ENCODE measurements at places on chromosomes 1 and 21.

DNA sequence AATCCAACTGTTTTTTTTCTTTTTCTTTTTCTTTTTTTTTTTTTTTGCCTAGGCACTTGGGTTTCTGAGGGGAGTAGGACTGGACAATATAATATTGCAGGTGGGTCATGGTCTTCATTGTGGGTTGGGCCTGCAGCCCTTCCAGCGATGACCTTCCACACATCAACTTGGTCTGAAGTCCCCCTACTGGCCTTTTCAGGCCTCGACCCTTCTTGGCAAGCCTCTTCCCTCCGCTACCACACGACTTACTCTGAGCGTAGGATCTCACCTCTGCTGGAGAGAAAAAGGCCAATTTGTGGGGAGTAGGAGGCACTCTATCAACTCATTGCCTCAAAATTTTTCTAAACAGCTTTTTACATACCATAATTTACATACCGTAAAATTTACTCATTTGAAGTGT is 51.1 kb upstream of the GRIK3 start:
- no peak for DNase-seq

GRCh38 chr1:63950023-63950422 is 176.2 kb downstream of the ROR1 start:
- DNase-seq = no peak

DNA sequence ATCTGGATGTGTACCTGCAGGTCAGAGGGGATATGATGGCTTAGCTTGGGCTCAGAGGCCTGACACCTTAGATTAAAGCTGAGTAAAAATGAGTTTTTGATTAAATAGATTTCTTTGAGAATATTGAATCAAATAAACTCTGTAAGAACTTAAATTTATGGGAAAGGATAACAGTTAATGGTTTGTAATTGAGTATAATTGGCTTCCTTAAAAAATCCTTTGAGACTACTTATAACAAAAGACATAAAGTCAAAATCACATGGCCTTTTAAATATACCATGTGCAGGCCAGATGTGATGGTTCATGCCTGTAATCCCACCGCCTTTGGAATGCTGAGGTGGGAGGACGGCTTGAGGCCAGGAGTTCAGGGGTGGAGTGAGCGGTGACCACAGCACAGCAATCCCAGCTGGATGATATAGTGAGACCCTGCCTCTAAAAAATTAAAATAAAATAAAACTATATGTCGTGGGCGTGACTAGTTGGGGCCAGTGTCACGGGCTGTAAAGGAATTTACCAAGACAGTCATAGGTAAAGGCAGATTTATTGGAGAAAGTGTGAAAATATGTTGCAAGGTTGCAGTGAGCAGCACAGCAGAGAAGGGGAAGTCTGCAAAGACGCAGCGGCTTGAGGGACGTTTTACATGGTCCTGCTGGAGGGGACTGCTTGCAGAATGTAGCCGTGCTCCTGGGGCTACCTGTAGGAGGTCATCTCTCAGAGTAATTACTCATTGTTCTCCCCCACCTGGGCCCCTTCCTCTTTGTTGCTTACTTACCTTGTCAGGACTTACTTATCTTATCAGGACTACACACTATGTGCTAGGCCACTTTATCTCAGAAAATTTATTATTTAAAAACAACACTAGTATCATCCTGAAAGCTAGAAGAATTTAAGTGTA is 122.3 kb downstream of the ZMYM4 start:
- no peak for DNase-seq

GRCh38 chr1:209627027-209627731 is 25.0 kb downstream of the LAMB3 start:
- no peak for DNase-seq

GRCh38 chr1:17775796-17776195 is 20.7 kb downstream of the ACTL8 start:
- DNase-seq = no peak

GRCh38 chr1:4375812-4376211 is 278.6 kb upstream of the AJAP1 start:
- no peak for DNase-seq

- DNase-seq = no peak
Measured at GRCh38 chr1:204294357-204294756, 65.4 kb downstream of the PLEKHA6 start.

DNA sequence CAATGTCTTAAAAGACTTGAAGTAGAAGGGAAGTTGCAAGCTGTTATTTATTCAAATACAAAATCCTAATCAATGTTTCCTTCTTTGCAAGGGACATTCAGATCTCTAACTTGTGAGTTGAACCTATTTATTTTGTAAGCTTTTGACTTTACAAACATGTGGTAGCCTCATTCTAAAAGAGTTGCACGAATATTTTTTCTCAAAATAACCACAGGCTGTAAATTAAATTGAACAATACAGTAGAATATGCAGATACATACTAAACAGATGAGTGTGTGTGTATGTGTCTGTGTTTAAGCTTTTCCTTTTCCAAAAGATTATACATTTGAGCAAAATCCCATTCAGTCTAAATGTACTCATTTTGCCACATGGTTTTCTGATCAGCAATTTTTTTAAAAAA is 4.8 kb upstream of the DYNLT5 start:
- no peak for DNase-seq

GRCh38 chr1:165034136-165034809 is 322.2 kb downstream of the LMX1A start:
- no peak for DNase-seq

GRCh38 chr1:154154534-154155191 is at the start of gene NUP210L:
Gene NUP210L (minus strand): TSS chr1:154155073.
- no peak for DNase-seq

DNA sequence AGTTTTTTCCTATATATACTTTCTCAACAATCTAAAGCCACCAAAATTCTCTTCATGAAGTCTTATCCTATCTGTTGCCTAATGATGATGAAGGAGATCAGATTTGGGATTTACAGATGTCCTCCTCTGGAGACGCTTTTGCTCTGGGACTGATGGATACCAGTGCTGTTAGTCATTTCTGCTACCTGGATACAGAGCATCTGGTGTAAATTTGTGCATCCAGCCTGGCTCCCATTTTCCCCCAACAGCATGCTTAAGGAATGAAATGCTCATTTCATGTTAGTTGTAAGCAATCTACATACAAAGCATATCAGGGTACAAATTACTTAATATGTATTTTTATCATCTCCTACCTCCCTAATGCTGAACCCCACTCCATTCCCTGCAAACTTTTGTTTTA is 57.7 kb downstream of the HNRNPR start:
- no peak for DNase-seq

DNA sequence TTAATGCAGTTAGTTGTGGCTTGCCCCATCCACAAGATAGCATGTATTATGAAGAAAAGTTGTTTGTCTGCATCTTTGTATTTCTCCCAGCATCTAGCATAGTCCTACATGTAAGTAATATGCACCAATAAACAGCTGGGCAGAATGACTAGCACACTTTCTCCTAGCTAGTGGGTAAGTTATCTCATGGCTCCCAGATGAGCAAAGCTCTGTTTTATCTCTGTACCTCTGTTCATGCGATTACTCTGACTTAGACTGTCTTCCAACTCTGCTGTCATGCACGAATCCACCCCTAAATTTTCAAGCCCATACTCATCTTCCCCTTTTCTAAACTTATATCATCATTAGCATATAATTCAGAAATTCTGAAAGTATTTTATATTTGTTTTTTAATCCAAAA is 37.5 kb upstream of the KCTD3 start:
- DNase-seq = no peak

DNA sequence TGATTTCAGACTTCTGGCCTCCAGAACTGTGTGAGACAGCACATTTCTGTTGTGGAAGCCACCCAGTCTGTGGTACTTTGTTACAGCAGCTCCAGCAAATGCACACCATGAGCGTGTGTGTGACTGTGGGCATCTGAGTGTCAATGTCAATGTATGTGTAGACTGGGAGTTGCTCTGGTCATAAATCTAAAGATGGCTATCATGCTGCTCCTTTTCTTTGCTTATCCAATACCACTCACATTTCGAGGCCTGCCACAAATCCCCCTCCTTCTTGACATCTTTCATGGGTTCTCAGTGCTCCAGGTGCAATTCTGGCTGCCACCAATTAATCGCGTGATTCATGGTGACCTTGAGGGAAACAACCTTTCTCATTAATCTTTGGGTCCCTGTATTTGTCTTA is 141.2 kb downstream of the RWDD3 start:
- no peak for DNase-seq

DNA sequence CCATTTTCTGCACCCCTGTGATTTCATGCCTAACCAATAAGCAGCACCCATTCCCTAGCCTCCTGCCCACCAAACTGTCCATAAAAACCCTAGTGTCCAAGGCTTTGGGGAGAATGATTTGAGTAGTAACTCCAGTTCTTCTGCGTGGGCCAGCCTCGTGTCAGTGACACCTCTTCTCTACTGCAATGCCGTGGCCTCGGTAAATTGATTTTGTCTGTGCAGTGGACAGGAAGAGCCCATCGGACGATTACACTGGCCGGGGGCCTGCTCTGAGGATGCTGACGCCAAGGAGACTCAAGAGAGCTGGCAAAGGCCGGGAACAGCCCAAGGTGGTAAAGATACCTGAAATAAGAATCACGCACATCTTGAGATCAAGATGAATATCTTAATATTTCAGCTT is 29.3 kb downstream of the RSPH1 start:
- DNase-seq = no peak

DNA sequence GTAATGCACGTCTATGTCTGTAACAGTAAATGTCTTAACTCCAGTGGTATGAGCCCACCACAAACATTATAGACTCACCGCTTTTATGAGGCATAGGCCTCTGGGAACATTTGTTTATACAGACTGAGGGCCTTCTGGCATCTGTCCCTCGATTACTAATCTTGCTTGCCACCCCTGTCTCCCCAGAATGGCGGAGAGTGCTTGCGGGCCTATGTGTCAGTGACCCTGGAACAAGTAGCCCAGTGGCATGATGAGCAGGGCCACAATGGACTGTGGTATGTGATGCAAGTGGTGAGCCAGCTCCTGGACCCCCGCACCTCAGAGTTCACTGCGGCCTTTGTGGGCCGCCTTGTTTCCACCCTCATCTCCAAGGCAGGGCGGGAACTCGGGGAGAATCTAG is 18.3 kb upstream of the SHISA4 start:
- no peak for DNase-seq

DNA sequence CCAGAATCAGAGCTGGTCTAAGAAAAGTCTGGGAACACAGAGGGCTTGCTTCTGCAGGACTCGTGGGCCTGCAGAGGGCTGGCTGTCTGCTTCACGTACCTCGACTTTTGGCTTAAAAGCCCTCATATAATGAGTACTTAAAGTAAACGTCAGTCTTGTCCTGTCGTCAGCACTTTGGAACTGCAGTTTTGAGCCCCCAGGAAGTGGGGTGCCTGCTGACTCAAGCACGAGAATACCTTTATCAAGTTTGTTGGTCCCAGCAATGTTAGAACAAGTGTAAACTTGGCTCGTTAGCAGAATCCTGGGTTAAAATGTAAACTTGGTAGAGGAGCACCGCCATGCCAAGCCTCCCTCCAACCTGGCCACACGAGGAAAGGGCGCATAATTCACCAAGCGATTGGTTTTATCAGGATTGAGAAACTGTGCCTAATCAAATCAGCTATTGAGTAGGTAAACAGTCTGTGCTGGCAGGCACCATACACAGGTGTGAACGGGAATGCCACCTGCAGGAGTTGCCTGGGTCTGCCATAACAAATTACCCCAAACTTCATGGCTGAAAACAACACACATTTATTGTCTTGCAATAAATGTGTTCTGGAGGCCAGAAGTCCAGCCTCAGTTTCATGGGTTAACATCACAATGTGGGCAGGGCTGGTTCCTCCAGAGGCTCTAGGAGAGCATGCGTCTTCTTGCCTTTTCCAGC is 45.0 kb upstream of the FHAD1 start:
- no peak for DNase-seq

Data from vagina (tissue), 2 donors.